ENCODE measurements at places on chromosomes 4 and X.

DNA sequence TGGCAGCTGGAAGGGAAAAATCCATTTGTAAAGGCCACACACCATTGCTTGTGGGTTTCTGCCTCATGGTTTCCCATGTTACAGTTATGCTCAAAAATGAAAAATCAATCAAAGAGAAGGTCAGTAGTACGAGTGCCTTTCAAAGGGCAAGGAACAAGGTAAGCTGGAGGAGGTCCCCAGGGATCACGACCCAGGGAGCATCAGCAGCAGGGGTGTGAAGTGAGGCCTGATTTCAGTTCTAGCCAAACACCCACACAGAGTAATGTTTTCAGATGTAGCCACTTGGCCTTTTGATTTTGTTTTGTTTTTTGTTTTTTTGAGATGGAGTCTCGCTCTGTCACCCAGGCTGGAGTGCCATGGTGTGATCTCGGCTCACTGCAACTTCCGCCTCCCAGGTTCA lies 69.4 kb upstream of the AFAP1 start:
- no peak for DNase-seq

DNA sequence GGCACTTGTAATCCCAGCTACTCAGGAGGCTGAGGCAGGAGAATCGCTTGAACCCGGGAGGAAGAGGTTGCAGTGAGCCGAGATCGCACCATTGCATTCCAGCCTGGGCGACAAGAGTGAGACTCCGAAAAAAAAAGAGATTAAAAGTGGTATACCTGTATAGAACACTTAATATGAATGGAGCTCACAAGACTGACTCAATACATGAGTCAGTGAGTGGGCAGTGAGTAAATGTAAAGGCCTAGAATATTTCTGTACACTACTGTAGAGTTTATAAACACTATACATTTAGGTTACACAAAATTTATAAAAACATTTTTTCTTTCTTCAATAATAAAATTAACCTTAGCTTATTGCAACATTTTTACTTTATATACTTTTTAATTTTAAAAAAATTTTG lies 93.8 kb downstream of the CENPC start:
- peak; percentile 14 for DNase-seq

DNA sequence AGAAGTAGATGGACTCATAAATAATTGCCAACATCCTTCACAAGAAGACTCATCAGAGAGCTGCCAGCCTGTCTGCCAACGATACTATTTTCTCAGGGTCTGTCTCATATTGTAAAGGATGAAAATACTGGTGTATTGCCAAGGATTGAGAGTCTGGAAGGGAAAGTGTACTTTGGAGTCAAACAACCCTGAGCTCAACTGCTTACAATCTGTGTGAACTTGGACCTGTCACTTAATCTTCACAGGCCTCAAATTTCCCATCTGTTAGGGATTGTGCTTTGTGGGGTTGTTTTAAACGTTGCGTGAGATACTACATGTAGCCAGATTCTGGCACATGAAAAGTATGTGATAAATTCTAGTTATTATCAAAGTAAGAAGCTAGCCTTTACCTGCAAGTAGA lies 169.1 kb downstream of the LHFPL1 start:
- DNase-seq, result no peak

DNA sequence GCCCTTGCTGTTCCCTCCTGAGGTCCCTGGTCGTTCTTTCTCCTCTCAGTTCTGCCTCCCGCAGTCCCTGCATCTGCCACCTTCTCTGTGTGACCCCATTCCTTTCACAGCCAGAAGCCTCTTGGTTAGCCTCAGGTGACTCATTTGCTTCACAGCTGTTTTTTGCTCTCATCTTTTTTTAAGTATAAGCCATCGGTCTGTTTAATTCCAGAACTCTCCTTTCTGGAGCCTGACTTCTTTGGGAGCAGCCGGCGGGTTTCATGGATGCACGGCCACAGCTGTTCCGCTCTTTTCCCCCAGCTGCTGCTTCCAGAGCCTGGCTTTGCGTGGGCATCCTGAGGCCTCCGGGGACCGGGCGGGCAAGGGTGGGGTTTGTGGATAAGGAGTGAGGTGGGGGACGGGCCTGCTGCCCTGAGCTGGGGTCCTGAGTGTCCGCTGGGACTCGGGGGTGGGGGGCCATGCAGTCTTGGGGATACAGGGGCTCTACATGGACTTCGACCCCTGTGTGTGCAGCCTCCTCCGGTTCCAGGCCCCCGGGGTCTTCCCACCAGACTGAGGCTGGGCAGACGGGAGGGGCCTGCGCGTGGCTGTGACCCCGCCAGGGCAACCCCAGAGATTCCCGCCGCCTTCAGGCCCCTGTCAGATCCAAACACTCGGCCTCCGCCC lies 46.7 kb downstream of the PCGF3 start:
- DNase-seq, result no peak

DNA sequence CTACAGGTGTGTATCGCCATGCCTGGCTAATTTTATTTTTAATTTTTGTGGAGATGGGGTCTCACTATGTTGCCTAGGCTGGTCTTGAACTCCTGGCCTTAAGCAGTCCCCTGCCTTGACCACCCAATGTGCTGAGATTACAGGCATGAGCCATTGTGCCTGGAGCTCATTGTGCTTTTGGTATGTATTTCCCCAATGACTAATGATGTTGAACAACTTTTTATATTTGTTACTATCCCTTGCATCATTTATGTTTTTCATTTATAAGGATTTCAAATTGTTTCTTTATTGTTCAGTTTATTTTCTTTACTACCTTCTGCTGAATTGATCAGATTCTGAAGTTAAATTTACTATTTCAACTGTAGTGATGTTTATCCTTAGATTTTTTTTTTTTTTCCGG lies 199.7 kb downstream of the CEP135 start:
- DNase-seq, result no peak

- no peak for DNase-seq
Observed at GRCh38 chr4:162797108-162797507, 369.6 kb downstream of the NAF1 start.

GRCh38 chrX:78532363-78532762 lies 126.8 kb downstream of the RTL3 start:
- DNase-seq, result no peak

GRCh38 chr4:33111117-33111516 lies 2390.9 kb downstream of the PCDH7 start:
- peak; percentile 50 for DNase-seq

- DNase-seq, result no peak
Observed at GRCh38 chrX:140292188-140292587, 212.7 kb downstream of the SOX3 start.

- no peak for DNase-seq
Observed at GRCh38 chrX:69522052-69522451, 17.9 kb downstream of the NALF2 start.

GRCh38 chr4:161320377-161320776 lies 843.4 kb downstream of the FSTL5 start:
- DNase-seq, result peak; percentile 2

DNA sequence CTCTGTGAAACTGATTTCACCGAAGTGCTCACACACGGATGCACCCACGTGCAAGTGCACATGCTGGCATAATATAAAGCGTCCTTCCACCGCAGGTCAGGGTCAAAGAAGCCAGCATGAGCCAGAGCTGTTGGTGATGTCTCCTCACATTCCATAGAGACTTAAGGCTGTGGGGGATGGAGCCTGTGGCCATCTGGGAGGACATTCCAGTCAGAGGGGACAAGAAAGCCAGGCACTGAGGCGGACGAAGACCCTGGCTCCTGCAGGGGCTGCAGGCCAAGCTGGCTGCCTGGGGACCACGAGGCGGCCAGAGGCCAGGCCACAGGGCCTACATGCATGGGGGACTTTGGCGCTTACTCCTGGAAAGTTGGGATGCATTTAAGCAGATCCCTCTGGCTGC lies 7.7 kb downstream of the RNF212 start:
- no peak for DNase-seq

GRCh38 chr4:69909195-69909594 lies 21.7 kb upstream of the CSN1S1 start:
- DNase-seq, result no peak

DNA sequence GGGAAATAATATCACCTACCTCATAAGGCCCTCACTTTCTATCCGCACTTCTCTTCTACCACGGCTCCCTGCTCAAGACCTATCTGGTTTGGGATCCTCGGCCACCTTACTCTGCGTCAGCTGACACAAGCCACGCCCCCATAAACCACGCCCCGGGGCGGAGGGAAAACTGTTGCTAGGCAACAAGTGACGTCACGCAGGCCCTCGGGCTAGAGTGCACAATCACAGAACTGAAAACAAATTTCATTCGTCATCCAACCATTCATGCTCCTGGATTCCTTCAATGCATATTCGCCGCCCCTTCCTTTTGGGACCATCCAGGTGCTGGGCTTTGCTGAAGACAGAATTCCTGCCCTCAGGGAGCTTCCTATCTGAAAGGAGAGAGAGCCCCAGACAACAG lies 66.3 kb downstream of the SMC1A start:
- no peak for DNase-seq

DNA sequence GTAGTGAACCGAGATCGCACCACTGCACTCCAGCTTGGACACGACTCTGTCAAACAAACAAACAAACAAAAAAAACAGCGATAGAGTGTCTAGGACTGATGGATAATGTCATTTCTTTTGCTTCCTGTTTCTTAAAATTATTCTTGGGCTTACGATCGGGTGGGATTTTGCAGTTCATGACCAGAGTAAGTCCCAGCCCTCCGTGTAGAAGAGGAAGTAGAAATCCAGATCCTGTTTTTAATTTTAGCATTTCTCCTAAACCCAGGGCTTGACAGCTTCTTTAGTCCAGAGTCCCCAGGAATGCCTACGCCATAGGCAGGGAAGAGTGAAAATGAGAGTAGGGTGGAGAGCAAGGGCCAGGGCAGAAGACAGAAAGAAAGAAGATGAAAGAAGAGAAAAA lies 94.3 kb downstream of the HPRT1 start:
- DNase-seq, result no peak

- DNase-seq, result no peak
Observed at GRCh38 chr4:140400111-140400510, 26.7 kb downstream of the SCOC start.

- no peak for DNase-seq
Observed at GRCh38 chr4:38674258-38675144, 10.5 kb downstream of the KLF3 start.

DNA sequence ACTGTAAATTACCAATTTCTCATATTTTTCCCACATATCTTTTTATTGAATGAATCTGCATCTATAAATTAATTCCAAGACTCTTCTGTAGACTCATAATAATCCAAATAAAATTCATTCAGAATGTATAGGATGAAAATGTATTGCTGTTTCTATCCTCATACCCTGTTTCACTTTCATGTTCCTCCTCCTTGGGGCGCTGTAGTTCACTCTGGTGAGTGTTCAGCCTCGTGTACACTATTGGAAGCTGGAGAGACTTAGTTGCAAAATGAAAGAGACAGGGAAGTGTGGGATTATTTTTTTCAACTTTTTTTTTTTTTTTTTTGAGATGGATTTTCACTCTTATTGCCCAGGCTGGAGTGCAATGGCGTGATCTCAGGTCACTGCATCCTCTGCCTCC lies 296.1 kb downstream of the TLL1 start:
- DNase-seq, result no peak
